ENCODE measurements at places on chromosomes 6 and 20. TPM values are rescaled to one million over a fixed set of nuclear protein-coding genes. Genes with fewer than 3 reads are reported as not detected.

GRCh38 chr20:34549291-34549928 lies 9.1 kb upstream of the MAP1LC3A start:
- DNase-seq, result no peak

DNA sequence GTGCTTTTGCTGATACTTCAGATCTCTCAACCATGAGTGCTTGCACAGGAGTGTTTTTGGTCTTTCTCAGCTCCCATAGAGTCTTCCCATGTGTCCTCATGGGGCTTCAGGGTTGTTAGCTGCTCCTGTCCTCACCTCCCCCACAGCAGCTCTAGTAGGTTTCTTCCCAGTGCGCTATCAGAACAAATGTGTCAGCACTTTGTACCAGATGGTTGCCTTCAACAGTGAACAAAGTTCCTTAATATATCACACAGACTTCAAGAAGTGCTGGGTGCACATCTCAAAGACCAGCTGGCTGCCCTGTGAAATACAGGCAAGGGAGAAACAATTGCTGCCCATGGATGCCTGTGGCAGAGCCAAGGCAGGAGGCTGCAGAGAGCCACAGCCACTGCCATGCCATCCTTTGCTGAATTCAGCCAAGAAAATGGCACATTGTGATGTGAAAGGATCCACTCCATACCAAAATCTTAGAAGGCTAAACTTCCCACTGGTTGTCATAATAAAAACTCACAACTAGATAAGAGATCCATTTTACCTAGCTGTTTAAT lies 471.3 kb downstream of the C6orf118 start:
- DNase-seq, result no peak

Gene JPH2
- 4.7 TPM for total RNA-seq

DNA sequence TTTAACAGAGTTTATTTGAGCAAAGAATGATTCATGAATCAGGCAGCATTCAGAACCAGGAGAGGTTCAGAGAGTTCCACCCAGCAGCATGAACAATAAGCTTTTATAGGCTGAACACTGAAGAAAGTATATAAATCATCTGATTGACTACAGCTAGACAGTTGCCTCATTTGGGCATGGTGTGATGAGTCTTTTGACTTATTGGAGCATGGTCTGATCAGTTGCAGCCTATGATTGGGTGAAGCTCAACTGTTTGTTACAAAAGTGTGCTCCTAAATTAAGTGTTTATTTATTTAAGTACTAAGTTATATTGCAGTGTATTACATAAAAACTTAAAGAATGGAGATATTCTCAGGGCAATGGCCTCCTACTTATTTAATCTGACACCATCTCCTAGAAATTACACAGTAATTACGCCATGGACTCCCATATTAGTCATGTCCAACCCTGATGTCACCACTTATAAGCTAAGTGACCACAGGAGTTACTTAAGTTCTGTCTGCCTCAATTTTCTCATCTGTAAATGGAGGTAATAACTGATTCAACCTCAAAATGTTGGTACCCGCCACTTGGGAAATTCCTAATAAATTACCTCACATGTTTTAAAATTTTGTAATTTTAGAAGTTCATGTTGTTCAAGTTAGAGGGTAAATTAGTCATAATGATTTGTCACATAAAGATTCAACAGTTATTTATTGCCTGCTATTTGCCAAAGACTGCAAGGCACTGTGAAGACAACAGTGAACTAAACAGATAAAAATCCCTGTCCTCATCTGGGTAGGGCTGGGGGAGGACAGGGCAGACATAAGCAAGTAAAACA lies 15.2 kb upstream of the ROS1 start:
- no peak for DNase-seq

- no peak for DNase-seq
Observed at GRCh38 chr20:55880361-55880760, 125.0 kb downstream of the CBLN4 start.

GRCh38 chr6:24994812-24995211 lies 59.1 kb upstream of the RIPOR2 start:
- no peak for DNase-seq

Gene PACRG
- total RNA-seq, result 1.9 TPM

DNA sequence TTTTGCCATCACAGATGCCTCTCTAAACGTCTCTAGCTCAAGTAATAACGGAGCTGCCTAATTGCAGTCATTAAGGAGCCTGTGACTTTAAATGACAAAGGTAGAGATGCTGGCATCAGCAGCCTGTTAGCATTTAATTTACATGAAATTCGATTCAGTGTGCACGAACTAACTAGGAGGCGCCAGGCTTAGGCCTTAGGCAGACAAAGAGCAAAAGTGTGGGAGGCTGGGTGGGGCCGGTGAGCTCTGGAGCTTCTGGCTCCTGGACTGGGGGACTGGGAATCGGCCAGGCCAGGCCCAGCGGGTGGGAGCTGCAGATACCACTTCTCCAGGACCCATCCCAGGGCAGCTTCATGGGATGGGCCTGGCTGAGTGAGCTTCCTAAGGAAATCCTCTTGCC lies 170.0 kb upstream of the AGPAT4 start:
- DNase-seq, result no peak

DNA sequence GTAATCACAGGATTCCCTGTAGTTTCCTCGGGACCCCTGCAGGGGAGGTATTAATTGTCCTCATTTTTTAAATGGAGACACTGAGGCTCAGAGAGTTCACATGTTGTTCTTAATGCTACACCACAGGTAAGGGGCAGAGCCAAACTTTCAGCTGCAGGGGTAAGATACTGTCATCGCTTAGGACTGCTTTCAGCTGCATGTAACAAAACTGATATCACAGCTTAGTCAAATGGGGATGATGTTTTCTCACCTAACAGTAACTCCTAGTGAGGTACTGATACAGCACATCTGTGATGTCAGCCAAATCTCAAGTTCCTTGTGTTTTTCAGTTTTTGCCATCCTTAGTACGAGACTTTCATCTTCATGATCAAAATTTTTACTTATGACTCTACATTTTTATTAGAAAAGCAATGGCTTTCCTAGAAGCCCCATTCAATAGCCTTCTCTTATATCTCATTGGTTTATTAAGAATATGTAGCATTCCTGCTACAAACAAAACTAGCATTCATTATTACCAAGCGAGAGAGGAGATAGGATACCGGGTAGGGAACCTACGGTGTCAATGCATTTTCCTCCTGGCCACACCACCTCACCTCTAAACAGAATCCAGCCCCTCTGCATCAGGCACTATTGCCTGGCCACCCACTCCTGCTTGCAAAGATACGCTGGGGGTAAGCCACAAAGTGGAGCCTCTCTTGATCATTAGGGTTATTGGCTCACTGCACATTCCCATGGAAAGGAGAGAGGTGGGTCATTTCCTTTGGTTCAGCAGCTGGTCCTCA lies 557.5 kb downstream of the CD83 start:
- DNase-seq, result no peak

Gene DBNDD2
- total RNA-seq, result 24.7 TPM

Measured in adrenal gland (tissue), 19 donors.